ENCODE measurements at places on chromosomes 3 and 15. TPM values are rescaled to one million over a fixed set of nuclear protein-coding genes. Genes with fewer than 3 reads are reported as not detected.

DNA sequence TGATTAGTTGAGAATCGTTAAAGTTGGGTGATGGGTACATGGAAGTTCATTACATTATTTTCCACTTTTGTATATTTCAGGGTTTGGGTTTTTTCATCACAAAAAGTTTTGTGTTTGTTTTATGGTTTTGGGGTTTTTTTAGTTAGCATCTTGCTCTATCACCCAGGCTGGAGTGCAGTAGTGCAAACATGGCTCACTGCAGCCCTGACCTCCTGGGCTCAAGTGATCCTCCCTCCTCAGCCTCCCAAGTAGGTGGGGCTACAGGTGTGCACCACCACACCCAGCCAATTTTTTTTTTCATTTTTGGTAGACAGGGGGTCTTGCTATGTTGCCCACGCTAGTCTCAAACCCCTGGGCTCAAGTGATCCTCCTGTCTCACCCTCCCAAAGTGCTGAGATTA, 100.1 kb upstream of the CHD2 start:
- DNase-seq, result no peak

- no peak for DNase-seq
These were observed 430.1 kb downstream of the TUSC7 start for GRCh38 chr3:117139681-117140080.

- no peak for DNase-seq
These were observed 20.0 kb upstream of the PRR23E start for GRCh38 chr3:127172781-127173515.

GRCh38 chr3:43862992-43863805, 172.5 kb downstream of the ABHD5 start:
- no peak for DNase-seq

DNA sequence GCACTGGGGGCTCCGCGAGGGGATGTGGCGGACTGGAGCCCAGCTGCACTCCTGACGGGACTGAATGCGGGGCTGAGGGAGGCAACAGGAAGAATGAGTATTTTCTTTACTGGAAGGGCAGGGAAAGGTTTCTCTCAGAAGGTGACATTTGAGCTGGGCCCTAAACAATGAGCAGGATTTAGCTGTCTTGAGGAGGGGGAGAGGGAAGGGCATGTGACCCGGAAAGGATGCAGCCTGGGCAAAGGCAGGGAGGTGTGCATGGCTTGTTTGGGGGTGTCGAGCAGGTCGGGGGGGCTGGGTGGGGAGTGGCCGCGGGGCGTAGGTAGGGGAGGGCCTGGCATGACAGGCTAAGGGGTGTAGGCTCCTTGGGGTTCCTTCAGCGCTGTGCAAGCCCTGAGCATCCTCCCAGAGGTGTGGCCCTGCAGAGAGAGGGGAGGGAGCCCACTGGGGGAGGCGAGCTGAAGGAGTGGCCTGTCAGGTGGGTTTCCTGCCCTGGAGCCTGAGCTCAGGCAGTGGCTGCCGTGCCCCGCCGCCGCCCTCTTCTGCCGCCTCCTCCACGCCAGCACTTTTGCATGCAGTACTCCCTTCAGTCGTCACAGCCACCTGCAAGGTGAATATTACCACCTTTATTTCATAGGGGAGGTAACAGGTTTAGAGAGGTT, 17.2 kb upstream of the ANKDD1A start:
- DNase-seq, result no peak

DNA sequence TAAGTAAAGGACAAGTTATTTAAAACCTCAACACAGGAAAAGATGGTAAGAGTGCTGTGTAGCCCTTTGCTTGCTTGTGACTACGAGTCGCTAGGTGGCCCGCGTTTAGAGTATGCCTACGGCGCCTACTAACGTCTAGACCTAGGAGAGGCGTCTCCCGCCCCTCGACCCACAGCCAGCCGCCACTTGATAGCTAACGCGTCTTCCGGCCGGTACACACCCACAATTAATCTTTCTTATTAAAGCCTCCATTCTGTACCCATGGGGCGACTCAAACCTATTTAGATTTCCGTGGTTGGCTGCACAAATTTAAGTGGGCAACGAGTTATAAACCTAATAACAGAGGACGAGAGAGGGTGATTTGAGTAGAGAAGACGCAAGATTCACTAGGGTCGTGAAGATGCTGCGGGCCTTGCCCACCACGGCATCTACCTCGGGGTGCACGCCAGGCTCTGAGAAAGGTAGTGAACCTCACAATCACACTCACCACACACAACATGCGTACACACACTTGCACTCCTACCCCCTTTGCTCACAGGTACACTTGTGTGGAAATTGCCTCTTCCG, 12.0 kb downstream of the SOX2 start:
- DNase-seq, result no peak

- DNase-seq, result no peak
These were observed 19.9 kb downstream of the SLC51A start for GRCh38 chr3:196236223-196236622.

- DNase-seq, result no peak
These were observed 4.8 kb downstream of the HAPLN3 start for GRCh38 chr15:88890495-88890894.

DNA sequence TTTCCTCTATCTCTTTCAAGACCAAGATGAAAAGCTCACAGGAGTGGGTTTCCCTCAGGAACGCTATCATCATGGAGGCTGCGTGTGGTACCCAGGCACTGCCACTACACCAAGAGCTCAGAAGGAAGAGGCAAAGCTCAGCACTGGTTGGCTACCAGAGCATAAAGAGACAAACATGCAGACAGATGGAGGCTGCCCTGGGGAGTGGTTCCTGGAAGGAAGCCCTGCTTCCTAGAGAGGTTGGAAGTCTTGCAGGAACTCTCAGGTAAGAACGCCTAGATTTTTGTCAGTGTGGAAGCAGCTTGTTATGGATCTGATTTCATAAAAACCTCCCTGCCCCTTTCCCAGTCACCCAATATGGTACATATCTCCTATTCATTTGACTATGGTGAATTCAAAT, 49.9 kb upstream of the ADCY5 start:
- DNase-seq, result no peak

DNA sequence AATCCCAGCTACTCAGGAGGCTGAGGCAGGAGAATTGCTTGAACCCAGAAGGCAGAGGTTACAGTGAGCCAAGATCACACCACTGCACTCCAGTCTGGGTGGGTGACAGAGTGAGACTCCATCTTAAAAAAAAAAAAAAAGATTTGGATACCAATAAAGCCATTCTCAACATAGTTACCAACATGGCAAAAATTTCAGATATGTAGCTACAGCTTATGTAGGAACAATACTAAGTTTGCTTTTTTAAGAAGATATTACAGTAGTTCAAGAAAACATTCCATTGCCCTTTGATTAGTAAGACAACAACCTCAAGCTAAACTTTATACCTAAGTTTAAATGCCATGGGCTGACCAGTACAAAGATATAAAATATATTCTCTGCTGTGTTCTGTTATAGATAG, 34.4 kb downstream of the ZNF106 start:
- no peak for DNase-seq

DNA sequence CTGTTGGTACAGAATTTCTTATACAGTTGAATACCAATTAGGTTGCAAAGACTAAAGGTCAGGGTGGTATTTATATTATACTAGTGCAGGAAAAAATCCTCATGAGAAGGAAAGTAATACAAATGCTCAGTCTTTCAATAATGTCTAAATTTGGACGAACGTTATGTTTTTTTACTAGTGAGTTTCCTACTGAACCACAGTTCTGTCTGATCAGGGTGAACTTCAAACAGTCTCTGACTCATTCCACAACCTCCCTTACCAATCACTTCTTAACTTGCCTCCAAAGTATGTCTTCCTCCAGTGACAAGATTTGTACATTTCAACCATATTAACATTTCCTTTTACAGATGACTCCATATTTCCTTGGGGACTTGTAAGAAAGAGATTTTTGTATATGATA, 3.4 kb downstream of the TMEM212 start:
- no peak for DNase-seq

DNA sequence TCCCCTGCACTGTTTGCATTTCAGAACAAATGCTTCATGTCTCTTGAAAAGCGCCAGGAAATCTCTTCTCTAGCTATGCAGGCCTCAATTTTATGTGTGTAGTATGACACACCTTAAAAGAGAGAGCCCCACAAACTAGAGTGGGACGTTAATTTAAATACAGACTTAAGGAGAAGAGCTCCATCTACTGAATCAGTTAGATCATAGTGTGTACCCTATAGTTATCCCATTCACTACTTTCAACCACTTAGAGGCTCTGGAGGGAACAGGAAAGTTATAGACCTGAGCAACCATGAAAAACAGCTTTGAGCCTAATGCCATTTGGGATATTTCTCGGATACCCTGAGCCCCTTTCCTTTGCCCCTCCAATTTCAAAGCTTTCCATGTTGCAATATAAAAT, 153.7 kb downstream of the TIGIT start:
- no peak for DNase-seq

DNA sequence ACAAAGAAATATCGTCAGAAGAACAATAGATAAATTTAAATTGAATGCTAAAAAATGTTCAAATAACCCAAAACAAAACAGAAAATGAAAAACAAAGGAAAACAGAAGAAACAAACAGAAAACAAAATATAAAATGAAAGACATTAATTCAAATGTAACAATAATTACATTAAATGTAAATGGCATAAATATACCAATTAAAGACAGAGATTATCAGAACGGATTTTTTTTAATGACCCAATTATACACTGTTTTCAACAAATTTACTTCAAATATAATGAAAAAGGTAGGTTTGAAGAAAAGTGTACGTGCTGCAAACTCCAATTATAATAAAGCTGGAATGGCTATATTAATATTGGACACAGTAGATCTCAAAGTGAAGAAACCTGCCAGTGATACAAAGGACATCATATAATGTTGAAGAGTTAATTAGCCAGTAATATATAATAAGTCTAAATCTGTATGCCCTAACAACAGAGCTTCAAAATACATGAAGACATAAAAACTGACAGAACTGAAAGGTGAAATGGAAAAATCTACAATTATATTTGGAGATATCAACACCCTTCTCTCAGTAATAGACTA, 193.8 kb downstream of the ZBTB20 start:
- no peak for DNase-seq

- DNase-seq, result no peak
These were observed 96.9 kb downstream of the VPS8 start for GRCh38 chr3:184908859-184909258.

- no peak for DNase-seq
These were observed 20.5 kb downstream of the TRPM1 start for GRCh38 chr15:31081056-31081455.

GRCh38 chr3:65436580-65436979, 602.1 kb downstream of the MAGI1 start:
- no peak for DNase-seq

GRCh38 chr3:159711560-159712333, 276.9 kb upstream of the IL12A start:
- no peak for DNase-seq

- no peak for DNase-seq
These were observed 127.8 kb upstream of the P2RY1 start for GRCh38 chr3:152706991-152707713.

GRCh38 chr3:73389117-73389813, 235.5 kb downstream of the PDZRN3 start:
- no peak for DNase-seq

DNA sequence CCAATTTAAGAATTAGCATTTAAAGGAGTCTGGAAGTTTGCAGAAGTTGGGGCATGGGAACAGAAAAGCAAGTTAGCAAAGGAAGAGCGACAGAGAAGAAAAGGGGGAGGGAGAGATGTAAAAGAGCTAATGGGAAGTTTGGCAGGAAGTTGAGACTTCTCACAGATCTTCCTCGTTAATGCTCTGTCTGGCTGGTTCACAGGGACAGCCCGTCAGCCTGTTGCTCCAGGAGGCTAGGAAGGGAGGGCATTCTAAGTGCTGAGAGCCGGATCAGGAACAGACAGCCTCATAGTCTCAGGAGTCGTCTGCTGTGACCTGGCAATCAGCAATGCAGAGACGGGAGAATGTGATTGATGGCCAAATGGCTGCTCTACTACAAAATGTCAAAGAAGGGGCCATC, 150.3 kb downstream of the AGBL1 start:
- DNase-seq, result no peak

The TIMP4 gene
- total RNA-seq, result 23.8 TPM

The SST gene
- total RNA-seq, result not detected

The ILDR1 gene
- 0.16 TPM for total RNA-seq

The CDC25A gene
- total RNA-seq, result 1.1 TPM

The RBM6 gene
- total RNA-seq, result 44.3 TPM

The AQP9 gene
- 1.5 TPM for total RNA-seq

The ICE2 gene
- total RNA-seq, result 21.9 TPM

The DPH3 gene
- 20.5 TPM for total RNA-seq

The SPTSSB gene
- total RNA-seq, result 0.57 TPM

The ISLR gene
- total RNA-seq, result 13.8 TPM
